T-helper 9 cell (primary cell): ENCODE measurements at places on chromosomes 1 and 21.
A peak's percentile ranks its signal among the peaks of the same experiment; 100 is the strongest.

GRCh38 chr1:75787524-75787923, 1.5 kb downstream of the RABGGTB start:
- no peak for DNase-seq

GRCh38 chr1:29197590-29197924, 15.9 kb upstream of the SRSF4 start:
- peak; percentile 7 for DNase-seq

GRCh38 chr1:222896630-222897526, 82.0 kb downstream of the DISP1 start:
- DNase-seq = no peak

- DNase-seq = no peak
Measured at GRCh38 chr1:186683652-186684410, 3.6 kb upstream of the PTGS2 start.

- no peak for DNase-seq
Measured at GRCh38 chr1:36326499-36326898, 3.1 kb upstream of the EVA1B start.

DNA sequence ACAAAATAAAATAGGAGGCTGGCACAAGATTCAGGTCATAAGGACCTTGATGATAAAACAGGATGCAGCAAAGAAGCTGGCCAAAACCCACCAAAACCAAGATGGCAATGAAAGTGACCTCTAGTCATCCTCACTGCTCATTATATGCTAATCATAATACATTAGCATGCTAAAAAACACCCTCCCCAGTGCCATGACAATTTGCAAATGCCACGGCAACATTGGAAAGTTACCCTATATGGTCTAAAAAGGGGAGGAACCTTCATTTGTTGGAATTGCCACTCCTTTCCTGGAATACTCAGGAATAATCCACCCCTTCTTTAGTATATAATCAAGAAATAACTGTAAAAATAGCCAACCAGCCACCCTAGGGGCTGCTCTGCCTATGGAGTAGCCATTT, 108.8 kb upstream of the GRIK1 start:
- no peak for DNase-seq

DNA sequence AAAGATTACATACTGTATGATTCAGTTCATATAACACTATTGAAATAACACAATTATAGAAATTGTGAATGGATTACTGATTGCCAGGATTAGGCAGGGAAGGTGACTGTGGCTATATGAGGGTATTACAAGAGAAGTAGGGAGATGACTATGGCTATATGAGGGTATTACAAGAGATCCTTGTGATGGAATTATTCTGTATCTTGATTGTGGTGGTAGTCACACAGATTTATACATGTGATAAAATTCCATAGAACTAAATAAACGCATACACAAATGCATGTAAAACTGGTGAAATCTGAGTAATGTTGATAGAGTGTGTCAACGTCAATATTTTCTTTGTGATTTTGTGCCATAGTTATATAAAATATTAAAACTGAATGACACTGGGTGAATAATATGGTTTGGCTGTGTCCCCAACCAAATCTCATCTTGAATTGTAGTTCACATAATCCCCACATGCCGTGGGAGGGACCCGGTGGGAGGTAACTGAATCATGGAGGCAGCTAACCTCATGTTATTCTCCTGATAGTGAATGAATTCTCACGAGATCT, 615.6 kb upstream of the PKN2 start:
- no peak for DNase-seq

- DNase-seq = no peak
Measured at GRCh38 chr21:15449556-15449955, 280.2 kb upstream of the USP25 start.

GRCh38 chr1:161244888-161245287, 6.9 kb upstream of the NR1I3 start:
- DNase-seq = no peak

GRCh38 chr1:111570781-111571181, 48.8 kb upstream of the RAP1A start:
- peak; percentile 9 for DNase-seq

DNA sequence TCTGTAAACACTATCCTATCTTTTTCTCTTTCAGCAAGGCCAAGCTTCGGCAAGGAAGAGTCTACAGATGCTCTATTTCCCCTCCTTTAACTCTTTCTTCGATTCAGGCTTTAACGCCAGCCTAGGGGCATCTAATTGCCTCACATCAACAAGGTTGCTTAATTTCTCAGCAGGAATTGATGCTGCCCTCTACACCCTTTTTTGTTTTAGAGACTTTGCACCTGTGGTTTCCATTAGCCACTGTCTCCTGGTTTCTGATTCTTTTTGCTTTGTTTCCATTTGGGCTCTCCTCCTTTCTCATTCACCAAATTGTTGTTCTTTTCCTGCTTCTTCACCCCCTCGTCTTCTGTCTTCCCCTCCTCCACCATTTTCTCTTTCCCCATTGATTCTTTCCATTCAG, 202.4 kb upstream of the HMCN1 start:
- no peak for DNase-seq

DNA sequence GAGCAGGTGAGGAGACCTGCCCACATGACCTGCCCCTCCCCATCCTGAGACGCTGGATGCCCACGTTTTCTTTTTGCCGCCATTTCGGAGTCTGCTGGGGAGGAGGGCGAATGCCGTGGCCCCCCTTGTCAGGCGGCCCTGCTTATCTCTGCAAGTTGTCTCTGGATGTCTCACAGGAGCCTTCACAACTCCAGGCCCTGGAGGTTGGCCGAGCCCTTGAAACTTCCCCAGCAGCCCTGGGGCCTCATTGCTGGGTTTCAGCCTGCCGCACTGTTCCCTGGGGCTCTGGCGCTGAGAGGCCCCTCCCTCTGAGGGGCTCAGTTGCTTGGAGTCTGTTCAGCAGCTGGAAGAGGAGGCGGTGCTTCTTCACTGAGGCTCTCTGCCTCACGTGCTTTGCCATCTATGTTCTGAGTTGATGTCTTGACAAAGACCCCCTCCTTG, 29.8 kb upstream of the ZBTB21 start:
- no peak for DNase-seq

DNA sequence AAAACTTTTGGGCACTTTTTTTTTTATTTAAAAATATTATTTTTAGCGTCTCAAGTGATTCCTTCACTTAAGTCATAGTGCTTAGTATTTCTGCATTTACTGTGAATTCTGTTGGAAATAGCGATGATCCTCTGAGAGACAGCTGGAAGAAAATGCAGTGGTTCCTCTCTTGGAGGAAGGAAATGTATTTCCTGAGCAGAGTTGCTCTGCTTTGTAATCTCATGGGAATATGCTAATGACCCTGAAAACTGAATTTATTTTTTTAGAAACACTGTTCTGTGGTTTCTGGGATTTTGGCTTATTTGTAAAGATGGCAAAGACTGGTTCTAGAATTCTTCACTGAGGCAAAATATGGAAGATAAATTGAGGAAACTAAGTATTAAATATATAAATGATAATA, 88.9 kb downstream of the NTNG1 start:
- no peak for DNase-seq

DNA sequence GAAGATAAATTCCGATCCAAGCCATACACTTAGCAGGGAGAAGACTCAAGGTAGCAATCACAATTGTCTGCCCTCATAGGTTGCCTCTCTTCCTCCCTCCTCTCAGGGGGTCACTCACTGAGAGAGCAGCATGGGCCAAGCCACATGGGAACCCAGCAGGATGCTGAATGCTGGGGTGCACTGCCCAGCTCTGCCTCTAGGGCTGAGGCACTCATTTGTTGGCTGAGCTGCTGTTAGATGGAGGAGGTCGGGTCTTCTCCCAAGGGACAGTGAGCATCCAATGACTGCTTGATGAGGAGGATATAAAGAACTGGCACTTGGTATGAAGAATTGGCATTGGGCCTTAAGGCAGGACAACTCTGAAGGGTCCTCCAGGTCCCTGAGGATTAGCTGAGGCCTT, 418.8 kb downstream of the SIPA1L2 start:
- no peak for DNase-seq

- no peak for DNase-seq
Measured at GRCh38 chr1:33460144-33460543, 12.3 kb upstream of the ZSCAN20 start.

GRCh38 chr1:69410893-69411292, 156.8 kb upstream of the LRRC7 start:
- no peak for DNase-seq

DNA sequence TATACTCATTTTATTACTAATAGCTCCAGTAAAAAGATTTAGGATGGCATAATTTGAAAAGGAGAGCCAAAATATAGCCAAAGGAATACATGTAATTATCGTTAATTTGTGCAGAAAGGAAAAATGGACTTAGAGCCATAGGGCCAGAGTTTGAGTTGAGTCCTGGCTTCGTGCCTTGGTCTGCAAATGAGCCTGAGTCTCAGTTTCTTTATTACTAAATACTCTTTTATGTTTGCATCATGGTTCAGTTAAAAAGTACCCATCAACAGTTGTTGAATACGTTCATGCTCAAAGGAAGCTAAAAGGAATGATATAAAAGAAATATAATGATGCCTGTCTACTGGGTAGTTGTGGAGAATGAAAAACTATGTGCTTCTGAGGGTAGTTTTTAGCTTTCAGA, 155.7 kb upstream of the FAM78B start:
- no peak for DNase-seq

- DNase-seq = no peak
Measured at GRCh38 chr1:90826024-90826423, 108.9 kb upstream of the BARHL2 start.

DNA sequence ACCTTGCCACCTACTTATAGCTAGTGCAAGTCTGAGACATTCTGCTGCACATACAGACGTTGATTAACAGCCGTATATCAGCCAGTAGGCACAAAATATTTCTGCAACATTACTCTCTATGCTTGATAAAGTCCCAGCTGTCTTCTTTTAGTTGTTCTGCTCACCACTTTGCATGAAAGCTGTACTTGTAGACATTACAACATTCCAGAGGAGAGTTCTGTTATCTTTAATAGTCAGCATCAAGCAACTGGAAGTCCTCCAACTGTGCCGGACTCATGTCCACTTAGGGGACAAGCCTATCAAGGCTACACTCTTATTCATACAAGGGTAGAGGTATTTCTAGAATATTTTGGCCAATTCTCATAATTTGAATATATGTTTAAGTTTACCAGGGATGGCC, 50.0 kb downstream of the CACHD1 start:
- DNase-seq = no peak

DNA sequence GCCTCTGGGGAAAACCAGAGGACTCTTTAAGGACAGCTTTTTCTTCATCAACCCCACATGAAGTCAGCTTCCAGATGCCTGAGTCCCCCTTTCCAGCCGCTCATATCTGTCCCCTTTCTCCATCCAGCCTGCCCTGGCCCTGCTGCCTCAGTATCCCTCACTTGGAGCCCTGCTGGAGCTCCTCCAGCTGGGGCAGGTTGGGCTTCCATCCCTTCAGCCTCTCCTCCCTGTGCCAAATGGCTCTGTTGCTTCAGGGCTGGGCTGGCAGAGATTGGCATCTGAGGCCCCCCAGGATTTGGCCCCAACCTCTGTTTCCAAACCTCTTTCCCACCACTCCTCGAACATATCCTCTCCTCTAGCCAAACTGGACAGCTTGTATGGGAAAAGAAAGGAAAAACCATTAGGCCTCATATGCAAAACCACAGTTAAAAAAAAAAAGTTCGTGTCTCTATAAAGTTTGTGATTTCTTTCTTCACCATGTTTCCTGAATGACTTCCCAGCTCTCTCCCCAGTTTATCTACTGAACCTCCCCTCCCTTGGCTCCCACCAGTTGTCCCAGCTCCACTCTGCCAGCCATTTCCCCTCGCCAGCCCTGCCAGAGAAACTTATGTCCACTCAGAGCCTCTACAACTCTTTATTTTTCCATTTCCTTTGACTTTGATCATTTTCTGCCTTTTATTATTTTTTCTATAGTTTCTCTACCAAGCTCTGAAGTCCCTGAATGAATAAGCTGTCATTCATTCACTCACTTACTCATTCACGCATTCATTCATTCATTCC, 217.9 kb downstream of the FOXD2 start:
- no peak for DNase-seq

DNA sequence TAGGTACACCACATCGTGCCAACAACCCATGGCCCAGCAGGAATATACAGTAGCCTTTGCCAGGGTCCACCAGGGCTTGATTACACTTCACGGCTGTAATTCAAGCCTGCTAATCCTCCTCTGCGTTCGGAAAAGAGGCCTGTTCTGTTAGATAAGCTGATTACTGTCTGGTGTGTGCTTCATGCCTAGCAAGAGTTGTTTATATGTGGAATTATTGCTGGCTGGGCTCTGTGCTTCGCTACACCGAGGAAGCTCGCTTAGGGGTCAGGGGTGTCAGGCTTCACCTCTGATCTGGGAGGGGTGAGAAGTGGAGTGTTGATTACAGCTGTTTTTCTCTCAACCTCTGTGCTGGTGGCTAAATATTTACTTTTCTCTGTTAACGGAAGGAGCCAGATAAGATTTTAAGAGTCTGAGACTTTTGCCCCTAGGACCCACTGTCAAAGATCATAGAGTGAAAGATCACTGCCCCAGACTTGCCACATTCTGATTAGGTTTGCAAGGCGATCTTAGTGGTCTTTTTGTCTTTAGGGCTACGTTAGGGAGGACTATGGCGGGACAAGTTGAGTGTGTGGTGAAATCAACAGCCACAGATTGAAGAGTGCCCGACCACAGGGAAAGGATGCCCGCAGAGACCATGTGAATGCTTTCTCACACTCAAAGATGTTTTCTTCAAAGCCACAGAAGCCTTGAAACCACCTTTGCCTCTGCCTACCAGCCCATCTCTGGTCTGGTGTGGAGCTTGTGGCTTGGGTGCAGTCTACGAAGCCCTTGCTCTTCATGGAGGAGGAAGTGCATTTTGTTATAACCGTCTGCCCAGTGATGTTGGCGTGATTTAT, 216.1 kb downstream of the PBX1 start:
- no peak for DNase-seq

DNA sequence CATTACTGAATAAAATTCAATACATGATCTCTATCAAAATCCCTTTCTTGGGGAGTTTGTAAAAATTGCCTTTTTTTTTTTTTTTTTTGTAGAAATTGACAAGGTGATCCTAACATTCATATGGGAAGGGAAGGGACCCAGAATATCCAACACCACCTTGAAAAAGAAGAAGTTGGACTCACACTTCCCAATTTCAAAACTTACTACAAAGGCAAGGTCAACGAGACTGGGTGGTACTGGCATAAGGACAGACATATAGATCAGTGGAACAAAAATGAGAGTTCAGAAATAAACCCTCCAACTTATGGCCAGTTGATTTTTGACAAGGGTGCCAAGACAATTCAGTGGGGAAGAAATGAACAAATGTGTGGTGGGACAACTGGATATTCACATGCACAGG, 31.4 kb upstream of the CLSTN1 start:
- no peak for DNase-seq
